ENCODE measurements at places on chromosomes 2 and 18.
A peak's percentile ranks its signal among the peaks of the same experiment; 100 is the strongest.

DNA sequence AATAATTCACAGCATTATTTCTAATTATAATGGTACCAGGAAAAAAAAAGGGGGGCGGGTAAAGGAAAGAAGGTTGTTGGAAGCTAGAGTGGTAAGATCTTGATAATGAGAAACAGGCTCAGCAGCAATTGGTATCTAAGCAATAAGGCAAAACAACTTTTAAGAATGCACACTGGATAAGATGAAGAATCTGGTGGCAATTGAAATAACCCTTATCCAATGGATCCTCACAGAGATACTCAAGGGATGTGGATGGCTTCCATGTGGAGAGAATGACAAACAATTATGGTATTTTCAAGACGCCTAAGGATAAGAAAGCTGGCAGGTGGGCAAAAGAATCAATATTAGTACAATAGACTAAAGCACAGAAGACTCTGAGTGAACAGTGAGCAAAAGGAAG, 153.6 kb downstream of the UPP2 start:
- no peak for DNase-seq

- DNase-seq: no peak
Measured at GRCh38 chr2:236679884-236680860, 110.5 kb downstream of the ACKR3 start.

DNA sequence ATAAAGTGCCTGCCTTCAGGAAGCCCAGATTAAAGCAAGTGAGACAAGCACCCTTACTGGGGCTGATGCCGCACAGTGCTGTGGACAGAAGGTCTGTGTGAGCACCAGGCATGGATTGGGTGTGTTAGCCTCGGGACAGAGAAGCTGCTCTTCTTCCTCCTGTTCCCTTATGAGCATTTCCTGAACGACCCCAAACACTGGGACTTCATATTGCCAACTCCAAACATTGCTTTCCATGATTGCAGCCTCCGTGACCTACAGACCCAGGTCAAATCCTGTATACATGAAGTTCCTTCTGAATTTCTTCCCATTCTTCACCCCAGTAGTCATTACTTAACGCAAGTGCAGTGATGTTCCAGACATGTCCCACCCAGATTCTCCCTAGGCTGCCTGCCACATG, 129.8 kb upstream of the ALKAL2 start:
- DNase-seq: no peak

- no peak for DNase-seq
Measured at GRCh38 chr2:208047840-208048239, 22.5 kb upstream of the PLEKHM3 start.

- DNase-seq: no peak
Measured at GRCh38 chr2:168568476-168569267, 112.6 kb downstream of the CERS6 start.

DNA sequence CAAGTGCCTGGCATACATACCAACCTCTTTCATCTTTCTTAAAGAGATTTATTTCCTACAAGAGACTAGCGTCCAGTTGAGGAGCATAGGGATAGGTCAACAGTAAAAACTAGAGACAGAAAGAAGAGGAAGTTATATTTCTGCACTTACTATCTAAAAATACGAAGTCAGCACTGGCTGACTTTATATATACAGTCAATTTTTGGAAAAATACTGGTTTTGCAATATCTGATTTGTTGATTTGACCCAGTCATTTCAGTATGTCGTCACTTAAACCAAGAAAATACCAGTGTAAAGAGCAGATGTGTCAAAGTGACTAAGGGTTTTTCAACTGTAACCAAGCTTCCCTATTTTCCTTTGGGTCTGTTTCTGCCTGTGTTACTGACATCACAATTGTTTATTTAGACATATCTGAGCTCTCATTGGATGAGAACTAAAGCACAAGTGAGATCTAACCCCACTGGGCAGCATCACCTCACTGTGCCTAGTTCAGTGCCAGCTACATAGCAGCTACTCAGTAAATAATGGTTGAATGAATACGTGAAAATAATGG, 23.0 kb downstream of the CYTIP start:
- DNase-seq: no peak

DNA sequence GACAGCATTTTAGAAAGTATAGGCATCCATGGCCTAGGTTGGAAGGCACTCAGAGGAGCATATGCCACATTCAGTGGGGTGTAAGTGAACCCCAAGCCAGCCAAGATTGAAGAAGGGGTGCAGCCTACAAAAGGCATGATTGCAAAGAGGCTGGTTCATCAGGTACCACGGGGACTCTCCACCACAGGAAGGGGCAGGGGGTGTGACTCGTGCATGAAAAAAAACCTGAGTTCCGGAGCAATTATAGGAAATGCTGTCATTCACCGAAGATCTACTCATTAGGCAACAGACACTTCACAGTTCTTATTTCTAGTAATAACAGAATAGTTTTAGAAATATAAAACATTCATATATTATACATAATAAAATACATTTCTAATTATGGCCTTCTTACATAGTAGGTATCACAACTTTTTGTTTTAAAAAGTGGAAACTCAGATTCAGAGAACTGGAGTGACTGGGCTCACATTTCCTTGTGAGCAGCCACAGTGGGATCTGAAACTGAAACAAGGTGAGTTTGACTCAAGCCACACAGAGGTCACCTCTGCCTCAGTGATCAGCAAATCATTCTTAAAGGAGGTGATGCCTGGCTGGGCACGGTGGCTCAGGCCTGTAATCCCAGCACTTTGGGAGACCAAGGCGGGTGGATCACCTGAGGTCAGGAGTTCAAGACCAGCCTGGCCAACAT, 188.4 kb upstream of the GYPC start:
- no peak for DNase-seq

- no peak for DNase-seq
Measured at GRCh38 chr2:236241181-236242056, 22.8 kb downstream of the ASB18 start.

DNA sequence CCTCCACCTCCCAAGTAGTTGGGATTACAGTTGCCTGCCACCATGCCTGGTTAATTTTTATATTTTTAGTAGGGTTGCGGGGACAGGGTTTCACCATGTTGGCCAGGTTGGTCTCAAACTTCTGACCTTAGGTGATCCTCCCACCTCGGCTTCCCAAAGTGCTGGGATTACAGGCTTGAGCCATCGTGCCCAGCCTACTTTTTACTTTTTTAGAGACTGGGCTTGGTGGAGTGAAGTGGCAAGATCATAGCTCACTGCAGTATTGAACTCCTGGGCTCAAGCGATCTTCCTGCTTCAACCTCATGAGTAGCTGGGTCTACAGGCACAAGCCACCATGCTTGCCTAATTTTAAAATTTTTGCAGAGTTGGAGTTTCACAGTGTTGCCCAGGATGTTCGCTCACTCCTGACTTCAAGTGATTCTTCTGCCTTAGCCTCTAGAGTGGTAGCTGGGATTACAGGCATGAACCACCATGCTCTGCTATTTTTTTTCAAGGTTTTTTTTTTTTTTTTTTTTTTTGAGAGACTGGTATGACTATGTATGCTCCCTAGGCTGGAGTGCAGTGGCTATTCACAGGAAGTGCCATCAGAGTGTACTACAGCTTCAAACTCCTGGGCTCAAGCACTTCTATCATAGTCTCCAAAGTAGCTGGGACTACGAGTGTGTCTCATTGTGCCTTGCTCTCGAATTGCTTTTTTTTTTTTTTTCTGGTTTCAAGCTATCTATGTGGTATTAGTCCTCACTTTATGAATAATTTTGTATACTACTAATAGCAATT, 11.9 kb downstream of the MSH2 start:
- DNase-seq: no peak

GRCh38 chr2:28412625-28413151, 20.0 kb downstream of the FOSL2 start:
- DNase-seq: no peak

GRCh38 chr2:186590759-186591505, 1.1 kb downstream of the ITGAV start:
- DNase-seq: no peak

- no peak for DNase-seq
Measured at GRCh38 chr18:10403708-10404107, 50.7 kb upstream of the APCDD1 start.

- no peak for DNase-seq
Measured at GRCh38 chr18:48950536-48951447, at the start of gene SMAD7. TSS of gene SMAD7 (minus strand) at chr18:48950965. CDS start at chr18:48950424, 541 bp downstream.

GRCh38 chr2:169839954-169840746, 12.9 kb downstream of the UBR3 start:
- DNase-seq: no peak

GRCh38 chr2:9310798-9311197, 104.2 kb downstream of the ASAP2 start:
- no peak for DNase-seq

DNA sequence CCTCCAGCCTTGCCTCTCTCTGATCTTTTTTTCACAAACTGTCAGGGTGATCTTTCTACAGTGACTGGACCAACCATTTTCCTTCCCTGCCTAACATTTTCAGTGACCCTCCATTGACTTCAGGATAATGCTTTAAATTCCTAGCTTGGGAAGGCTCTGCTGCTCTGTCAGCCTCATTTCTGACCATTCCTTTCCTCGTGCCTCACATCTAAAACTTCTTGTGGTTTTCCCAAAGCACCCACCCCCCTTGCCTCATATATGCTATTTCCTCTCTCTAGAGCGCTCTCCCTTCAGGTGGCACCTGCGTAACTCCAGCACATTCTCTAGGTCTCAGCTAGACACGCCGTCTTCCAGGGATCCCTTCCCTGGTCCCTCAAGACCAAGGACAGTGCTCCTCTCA, 37.2 kb downstream of the DRC1 start:
- DNase-seq: no peak

GRCh38 chr2:120445449-120446143, 99.7 kb downstream of the INHBB start:
- no peak for DNase-seq

- DNase-seq: peak; percentile 8
Measured at GRCh38 chr2:241007880-241008710, 9.7 kb downstream of the SNED1 start.

DNA sequence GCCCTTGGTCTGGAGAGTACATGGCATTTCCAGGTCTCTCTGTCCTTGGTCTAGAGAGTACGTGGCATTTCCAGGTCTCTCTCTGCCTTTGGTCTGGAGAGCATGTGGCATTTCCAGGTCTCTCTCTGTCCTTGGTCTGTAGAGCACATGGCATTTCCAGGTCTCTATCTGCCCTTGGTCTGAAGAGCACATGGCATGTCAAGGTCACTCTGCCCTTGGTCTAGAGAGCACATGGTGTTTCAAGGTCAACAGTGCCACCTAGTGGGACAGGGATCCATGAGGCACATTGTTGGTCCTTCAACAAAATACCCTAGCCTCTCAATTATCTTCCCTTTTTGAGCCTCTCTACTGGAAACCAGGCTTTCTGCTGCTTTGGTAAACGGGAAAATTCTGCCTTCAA, 250.2 kb downstream of the OTX1 start:
- DNase-seq: no peak

GRCh38 chr2:180554330-180554729, 426.1 kb upstream of the UBE2E3 start:
- no peak for DNase-seq

- no peak for DNase-seq
Measured at GRCh38 chr2:74373221-74373676, 6.9 kb downstream of the DCTN1 start.

- no peak for DNase-seq
Measured at GRCh38 chr2:217928324-217929181, 74.2 kb downstream of the TNS1 start.

DNA sequence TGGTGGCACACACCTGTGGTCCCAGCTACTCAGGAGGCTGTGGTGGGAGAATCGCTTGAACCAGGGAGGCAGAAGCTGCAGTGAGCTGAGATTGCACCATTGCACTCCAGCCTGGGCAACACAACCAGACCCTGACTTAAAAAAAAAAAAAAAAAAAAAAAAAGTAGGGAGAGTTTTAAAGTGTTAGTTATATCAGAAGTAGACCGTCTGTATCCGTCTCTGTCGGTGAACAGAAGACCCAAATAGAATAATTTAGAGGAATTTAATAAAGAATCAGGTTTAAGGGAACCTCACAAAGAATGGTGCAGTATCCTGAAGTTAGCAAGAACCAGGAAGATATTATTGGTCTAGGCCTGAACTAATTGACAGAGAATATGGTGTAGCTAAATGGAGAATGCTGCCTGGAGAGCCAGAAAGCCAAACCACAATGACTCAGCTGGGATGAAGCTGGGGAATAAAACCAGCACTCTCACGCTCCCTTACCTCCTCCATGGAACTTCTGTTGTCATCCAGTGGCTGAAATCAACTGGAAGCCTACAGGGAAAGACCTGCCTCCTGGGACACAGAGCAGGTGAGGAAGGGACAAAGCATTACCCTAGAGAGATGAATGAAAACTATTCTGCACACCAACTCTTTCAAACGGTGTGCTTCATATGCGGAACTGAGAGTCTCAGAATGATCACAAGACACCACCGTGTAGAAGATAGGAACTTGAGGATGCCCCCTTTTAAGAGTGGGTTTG, 39.1 kb upstream of the PLEKHM3 start:
- no peak for DNase-seq

DNA sequence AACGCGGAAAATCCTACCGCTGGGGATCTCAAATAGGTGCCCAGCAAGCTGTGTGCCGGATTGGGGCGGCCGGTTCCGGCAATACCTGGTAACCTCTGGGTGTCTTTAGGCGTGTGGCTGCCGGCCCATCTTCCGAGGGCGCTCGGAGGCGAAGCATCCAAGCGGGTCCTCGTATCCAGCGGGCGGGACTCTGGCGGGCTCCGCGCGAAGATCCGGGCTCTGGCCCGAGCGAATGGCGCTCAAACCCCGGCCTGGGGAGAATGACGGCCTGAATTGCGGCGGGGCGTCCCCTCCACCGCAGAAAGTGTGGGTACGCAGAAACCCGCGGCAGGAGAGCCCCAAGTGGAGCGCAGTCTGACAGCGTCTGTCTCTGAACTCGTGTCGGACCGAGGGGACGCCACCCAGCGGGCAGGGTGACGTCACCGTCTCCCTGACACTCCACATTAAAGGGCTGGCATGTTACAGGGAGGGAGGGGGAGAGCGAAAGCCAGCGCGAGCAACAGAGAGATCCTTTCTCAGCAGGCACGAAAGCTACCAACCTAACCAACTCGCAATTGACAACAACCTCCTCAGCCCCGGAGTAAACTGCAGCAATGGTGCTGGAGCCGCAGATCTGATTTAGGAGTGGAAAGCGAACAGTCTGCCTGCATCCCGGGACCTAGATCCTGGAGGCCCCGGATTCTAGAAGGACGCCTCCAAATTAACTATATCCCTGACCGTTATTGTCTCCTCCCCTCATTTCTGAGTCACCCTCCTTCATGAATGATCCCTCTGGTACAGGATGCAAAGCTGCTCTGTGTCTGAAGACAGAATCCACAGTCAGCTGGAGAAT, at the start of gene SKOR2:
TSS of gene SKOR2 (minus strand) at position 372 of the 832 bp plus-strand sequence. CDS start 2,477 bp downstream, outside the sequence.
- DNase-seq: no peak

DNA sequence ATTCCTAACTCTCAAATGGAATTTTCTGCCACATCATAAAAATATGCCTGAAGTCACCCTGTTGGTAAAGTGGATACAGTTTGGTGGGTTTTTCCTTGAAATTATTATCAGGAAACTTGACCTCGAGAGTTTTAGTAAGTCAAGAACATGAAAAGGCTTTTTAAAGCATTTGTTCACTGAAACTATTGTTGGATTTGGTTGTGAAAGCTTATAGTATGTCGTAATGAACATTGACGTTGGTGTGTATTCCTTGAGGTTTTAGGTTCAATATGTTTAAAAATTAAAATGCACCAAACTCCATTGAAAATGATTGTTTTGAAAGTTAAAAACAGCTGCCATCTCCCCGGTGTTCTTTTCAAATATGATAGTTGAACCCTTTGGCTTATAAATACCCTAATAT, 30.8 kb downstream of the AOX1 start:
- DNase-seq: no peak

Measured in 8988T (cell line).